Type B pancreatic cell (in vitro differentiated cells): ENCODE measurements at places on chromosomes 3 and 15. TPM values are rescaled to one million over a fixed set of nuclear protein-coding genes. Genes with fewer than 3 reads are reported as not detected.

Gene CHRNB4
- 3.8 and 4.6 TPM in 2 replicates for total RNA-seq

- H3K4me1 ChIP-seq, result peaks cover 6% of the 10 kb centered on the region
- DNase-seq, result no peak
- H3K27me3 ChIP-seq, result peaks cover 46% of the 10 kb centered on the region
- H3K4me3 ChIP-seq, result no peak overlapping the region
- no peaks in the 10 kb centered on the region for H3K36me3 ChIP-seq
Observed at GRCh38 chr15:65962187-65962586, 92.9 kb downstream of the RAB11A start.

DNA sequence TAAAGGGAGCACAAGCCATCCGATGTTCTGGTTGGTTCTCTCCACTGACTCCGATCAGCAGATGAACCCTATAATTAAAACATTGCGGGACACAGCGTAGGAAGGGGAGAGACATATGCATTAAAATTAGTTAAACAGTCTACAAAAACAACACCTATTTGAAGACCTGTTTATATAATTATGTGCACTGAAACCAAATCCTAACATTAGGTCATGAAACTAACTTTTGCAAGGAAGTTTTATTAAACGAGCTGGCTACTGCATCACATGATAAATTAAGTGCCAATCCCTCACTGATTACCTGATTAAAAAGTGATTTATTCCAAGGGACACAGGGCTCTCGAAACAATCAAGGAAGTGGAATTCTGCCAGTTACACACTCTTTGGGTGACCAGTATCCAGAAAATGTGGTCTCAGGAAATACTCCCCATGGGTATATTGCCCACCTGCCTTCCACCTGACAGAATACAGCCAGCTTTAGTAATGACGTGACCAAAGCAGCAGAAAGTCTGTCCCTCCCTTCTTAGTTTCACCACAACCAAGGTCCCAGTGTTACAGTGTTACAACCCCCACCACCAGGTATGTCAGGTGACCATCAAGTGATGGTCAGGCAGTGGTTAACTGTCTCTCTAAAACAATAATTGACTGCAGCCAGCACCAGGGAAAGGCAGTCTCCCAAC is 69.5 kb downstream of the HERC1 start:
- no peak for DNase-seq
- H3K4me1 ChIP-seq, result peaks cover 25% of the 10 kb centered on the region
- H3K27ac ChIP-seq, result no peak overlapping the region

- peaks cover 8% of the 10 kb centered on the region for H3K4me1 ChIP-seq
Observed at GRCh38 chr3:32557640-32558352, 12.9 kb downstream of the DYNC1LI1 start.

GRCh38 chr3:153055779-153056178 is 106.2 kb upstream of the RAP2B start:
- H3K4me3 ChIP-seq, result no peak overlapping the region
- no peak for DNase-seq
- no peaks in the 10 kb centered on the region for H3K4me1 ChIP-seq
- H3K27me3 ChIP-seq, result no peaks in the 10 kb centered on the region
